Left cardiac atrium (tissue), 4 donors: ENCODE measurements at places on chromosomes 13 and 19.
A peak's percentile ranks its signal among the peaks of the same experiment; 100 is the strongest.

DNA sequence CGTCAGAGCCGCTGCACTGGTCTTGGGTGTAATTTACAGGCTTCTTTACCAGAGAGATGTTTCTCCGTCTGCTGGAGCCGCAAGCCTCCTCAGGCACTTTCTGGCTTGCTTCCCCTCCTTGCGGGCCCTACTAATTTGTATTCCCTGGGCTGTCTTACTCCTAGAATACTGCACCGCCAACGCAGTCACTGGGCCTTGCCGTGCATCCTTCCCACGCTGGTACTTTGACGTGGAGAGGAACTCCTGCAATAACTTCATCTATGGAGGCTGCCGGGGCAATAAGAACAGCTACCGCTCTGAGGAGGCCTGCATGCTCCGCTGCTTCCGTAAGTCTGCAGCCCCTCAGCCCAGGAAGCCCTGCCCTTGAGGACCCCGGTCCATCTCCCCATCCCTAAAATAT is 14.1 kb upstream of the C19orf33 start:
- no peak for DNase-seq

DNA sequence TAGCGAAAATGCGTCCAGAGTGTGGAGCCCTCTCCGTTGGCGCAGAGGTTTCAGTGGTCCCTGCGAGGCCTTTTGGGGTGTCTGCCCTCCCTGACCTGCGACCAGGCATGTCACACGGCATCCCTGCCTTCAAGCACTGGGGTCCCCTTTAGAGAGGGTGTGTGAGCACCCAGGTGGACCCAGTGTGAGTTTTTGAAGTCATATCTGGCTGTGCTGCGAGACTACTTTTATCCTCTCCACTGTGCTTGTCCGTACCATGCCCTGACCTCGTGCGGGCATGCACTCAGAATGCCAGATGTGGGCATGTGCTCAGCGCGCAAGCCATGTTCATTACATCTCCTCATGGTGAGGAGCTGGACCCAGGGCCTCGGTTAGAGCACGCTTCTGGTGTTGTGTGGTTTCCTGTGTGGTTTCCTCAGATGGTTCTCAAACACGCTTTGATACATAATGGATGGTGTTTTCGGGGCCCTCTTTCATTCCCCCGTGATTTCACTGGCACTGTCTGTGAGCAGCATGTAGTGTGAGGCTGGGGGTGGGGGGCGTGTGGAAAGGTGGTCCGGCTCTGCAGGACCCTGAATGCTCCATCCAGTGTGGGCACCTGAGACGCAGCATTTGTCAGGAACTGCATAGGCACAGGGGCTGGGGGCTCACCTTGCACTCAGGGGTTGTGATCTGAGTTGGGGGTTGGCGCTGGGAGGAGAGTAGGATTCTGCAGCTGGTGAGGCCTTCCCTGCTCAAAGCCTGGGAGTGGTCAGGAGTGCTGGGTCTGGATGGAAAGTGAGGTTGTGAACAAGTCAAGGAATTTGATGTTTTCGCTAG is 2.3 kb downstream of the TFDP1 start:
- DNase-seq: no peak

- DNase-seq: peak; percentile 56
These were observed 5.3 kb upstream of the CCNP start for GRCh38 chr19:40231544-40232424.

- peak; percentile 51 for DNase-seq
These were observed 25.0 kb upstream of the FXYD3 start for GRCh38 chr19:35090506-35091214.

GRCh38 chr13:89407357-89407756 is 1736.2 kb downstream of the SLITRK5 start:
- DNase-seq: no peak

DNA sequence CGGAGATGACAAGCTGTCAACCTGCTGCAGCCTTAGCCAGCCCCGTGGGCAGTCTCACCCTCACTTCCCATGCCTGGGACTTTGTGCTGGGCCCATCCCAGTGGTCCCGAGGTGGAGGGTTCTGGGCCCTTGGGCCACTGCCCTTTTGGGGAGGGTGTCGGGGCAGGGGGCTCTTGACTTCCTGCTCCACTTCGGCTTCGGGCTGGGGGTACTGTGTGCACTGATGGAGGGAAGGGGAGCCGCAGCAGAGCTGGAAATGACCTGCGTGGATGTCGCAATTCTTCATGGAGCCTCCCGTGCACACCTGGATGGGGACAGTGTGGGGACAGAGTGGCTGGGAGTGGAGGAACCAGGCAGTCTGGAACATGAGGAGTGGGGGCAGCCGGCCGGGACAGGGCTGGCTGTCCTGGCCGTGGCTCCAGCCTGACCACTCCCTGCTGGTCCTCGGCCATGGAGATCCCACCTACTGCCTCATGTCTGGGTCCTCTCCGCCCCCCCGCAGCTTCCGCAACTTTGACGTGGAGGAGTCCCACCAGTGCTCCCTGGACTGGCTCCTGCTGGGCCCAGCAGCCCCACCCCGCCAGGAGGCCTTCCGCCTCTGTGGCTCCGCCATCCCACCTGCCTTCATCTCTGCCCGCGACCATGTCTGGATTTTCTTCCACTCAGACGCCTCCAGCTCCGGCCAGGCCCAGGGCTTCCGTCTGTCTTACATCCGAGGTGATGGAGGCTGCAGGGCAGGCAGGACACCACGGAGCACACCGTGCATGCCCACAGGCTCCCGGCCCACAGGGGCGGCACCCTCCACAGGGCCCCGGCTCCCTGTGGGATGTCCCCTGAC is 10.2 kb downstream of the LRP3 start:
- DNase-seq: no peak

DNA sequence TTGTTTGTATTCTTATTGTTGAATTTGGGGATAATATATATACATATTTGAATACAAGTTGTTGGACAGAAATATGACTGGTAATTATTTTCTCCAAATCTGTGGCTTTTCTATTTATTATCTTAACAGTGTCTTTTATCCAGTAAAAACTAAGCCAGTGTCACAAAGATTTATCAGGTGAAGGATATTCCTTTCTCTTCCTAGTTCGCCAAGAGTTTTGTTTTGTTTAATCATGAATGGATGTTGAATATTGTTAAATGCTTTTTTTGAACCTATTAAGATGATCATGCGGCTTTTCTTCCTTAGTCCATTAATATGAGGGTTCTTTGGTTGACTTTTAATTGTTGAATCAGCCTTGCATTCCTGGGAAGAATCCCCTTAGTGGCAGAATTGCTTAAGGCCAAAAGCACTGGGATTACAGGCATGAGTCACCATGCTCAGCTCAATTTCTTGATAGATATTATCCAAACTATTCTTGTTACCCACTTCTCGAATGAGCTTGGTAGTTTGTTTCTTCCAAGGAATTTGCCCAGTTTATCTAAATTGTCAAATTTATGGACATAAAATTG is 53.3 kb downstream of the TEX26 start:
- DNase-seq: no peak

GRCh38 chr13:23901365-23901764 is 4.1 kb upstream of the C1QTNF9B start:
- no peak for DNase-seq
